ENCODE measurements at places on chromosomes 2 and 18.

GRCh38 chr2:88136817-88137216, 9.0 kb upstream of the FABP1 start:
- DNase-seq, result no peak

GRCh38 chr18:70200286-70200685, 5.2 kb downstream of the RTTN start:
- no peak for DNase-seq

DNA sequence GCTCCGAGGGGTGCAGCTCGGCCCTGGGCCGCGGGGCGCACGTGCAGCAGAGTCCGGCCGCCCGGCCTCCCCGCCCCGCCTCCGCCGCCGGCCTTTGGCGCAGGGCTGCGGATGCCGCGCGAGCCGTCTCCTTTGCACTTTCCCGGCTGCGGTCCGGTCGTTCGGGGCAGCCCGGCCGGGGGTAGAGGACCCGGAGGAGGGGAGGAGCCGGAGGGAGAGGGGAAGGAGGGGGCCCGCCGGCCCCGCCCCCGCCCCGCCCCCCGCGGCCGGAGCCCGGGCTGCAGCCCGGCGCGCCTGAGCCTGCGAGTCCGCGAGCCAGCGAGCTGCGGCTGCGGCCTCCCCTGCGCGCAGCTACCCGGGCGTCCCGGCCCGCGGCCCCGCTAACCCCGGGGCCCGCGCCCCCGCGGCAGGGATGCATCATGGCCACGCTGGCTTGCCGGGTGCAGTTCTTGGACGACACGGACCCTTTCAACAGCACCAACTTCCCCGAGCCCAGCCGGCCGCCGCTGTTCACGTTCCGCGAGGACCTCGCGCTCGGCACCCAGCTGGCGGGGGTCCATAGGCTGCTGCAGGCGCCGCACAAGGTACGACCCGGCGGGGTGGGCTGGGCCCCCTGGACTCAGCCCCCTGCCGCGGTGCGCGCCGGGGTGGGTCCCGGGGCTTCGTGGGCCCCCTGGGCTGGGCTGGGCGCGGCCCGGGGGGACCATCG, at the start of gene FHOD3:
FHOD3 (plus strand) TSS at position 297 of the 709 bp plus-strand sequence; CDS start at position 420, 123 bp downstream.
- peak; percentile 62 for DNase-seq

DNA sequence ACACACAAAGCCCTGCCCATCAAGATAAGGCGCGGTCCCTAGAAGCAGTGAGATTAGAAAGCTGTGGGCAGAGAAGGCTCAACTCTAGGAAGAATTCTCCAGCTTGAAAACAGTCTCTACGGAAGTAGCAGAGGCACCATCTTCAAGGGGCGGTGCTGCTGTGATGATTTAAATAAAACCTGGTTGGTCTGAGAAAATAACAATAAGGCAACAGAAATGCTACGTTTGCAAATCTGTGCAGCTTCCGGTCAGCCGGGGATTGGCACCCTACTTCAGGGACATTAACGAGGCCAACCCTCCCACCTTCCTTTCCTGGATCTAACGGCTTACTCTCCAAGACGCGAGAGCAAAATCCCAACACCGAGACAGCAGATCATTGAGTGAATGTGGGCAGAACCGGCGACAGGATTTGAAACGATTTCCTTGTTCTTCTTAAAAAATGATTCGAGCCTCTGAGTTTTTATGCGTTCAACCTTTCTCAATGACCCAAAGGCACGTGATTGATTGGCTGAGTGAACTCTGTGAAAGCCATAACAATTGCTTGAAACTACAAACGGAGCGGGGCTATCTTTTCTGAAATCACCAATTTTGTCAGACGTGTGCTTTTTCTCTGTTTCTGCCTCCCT, 93.7 kb upstream of the ZNF516 start:
- DNase-seq, result peak; percentile 41

GRCh38 chr2:236915726-236916125, 170.0 kb upstream of the COPS8 start:
- DNase-seq, result no peak

DNA sequence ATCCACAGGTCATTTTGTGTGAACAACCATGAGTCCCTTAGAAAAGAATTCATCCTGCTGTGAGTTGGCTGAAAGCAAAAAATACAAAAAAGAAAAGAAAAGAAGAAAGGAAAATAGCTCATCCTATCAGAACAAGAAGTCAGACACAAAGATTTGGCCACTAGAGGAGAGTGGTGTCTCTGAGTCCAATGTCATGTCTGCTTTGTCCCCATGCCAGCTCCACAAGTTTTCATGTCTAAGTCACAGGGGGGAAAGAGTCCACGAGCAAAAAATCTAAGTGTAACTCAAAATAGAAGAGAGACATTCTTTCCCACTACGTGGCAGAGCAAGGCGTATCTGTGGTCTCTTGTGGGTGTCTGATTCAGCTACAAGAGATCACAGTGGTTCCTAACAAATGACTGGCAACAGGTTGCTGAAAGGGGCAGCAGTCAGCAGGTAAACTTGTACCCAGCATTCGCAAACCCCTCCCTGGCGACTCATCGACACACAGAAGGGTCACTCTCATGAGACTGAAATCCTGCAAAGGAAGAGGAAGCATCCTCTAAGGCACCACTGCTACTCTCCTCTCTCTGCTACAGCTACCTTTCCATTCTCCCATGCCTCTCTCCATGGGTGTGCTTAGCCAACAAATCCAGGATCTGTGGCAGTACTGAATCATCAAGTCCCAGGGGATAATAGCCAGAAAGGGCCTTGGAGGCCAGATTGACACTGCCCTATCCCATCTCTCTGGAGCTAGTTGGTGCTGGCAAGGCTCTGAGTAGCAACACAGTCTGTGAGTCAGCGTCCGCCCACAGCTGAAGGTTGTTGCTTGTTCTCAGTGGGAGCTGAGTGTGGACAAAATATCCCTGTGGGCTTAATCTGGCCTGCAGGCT, 123.0 kb upstream of the SLC39A10 start:
- peak; percentile 65 for DNase-seq

DNA sequence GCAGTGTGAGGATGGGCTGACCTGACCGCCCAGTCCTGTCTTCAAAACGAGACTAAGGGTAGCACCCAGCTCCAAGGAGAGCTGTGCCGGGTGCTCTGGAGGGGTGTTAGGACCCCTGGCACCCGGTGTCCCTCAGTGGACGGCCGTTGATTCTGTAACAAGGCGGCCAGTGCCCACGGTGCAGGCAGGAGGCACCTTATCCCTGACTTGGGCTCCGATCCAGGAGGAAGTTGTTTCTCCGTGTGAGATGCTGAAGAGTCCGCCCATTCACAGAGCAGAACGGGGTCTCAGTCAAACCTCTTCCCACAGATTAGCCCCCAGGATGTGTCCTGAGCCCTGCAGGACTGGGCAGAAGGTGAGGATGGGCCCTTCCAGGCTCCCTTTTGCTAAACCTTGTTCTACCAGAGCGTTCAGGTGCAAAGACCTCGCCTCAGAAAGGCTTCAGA, 123.0 kb downstream of the NFATC1 start:
- no peak for DNase-seq

GRCh38 chr2:232903989-232904388, 33.9 kb downstream of the SNORC start:
- no peak for DNase-seq

DNA sequence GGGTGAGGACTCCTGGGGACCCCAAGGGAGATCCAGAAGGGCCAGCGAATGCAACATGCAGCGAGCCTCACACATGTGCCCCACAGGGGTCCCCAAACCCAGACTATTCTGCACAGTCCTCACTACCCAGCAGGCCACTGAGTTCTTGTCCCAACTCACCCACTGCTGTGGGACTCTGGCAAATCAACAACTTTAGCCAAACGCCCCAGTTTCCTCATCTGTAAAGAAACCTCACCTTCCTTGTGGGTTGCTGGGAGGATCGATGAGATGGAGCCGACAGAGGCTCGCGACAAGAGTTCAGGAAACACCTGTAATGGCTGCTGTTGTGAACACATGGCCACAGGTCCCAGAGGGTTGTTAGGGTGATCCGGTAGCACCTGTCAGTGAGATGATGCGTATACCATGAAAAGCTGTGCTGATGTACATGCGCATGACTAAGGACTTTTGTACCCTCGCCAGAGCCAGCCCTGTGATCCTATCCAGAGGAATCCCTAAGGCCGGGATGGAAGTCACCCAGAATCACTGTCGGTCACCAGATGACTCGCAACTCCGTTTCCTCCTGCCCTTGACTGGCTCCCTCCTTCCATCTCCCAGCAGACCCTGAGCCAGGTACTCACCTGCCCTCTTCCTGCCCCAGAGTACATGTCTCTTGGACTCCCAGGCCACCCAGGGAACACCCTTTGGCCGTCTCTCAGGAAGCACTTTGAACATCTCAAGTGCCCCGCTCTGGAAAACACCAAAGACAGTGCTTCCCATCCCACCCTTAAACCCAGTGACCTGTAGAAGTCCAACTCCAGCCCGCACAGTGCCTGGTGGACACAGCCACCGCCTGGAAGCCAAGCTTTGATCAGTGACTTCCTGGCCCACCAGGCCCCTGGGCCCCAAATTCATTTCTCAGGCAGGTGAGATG, 103.3 kb upstream of the ID2 start:
- no peak for DNase-seq

- no peak for DNase-seq
These were observed 8.4 kb downstream of the POMC start for GRCh38 chr2:25159949-25160348.

- peak; percentile 54 for DNase-seq
These were observed 808.1 kb downstream of the DCC start for GRCh38 chr18:53148123-53148522.

- no peak for DNase-seq
These were observed 42.0 kb downstream of the ITGA4 start for GRCh38 chr2:181499231-181499630.

DNA sequence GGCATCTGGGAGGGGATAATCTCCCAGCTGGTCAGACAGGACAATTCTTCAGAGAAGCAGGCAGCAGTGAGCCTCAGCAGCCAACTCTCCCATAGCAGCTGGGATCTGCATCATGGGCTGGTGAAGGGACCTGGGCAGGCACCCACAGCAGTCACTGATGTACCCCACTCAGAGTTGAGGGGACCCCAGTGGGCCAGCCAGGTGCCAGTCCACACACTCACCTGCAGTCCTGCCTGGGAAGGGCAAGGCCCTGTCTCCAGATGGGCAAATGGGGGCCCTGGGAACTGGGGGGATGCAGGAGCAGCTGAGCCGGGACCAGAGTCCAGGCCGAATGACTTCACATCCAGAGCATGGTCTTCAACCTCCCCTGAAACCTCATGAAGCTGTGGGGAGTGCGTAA, 170.4 kb downstream of the ZFP36L2 start:
- DNase-seq, result no peak

GRCh38 chr2:172924097-172924660, 151.5 kb upstream of the MAP3K20 start:
- DNase-seq, result no peak

DNA sequence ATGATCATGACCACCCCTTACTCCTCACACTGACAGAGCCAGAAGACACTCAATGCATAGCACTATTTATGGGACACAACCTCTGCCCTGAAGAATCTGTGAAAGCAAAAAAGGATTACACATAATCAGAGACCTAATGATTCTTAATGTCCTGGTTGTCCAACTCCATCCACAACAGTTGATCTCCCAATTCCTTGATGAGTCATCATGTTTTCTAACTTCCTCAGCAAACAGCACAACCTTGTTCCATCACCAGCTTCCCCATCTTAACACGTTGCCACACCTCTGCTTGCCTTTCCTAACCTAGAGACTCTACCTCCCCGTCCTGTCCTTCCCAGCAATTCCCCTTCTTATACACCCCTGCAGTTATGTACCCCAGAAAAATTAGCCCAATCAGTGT, 13.2 kb upstream of the MARCHF4 start:
- no peak for DNase-seq

GRCh38 chr18:50806208-50806616, 13.6 kb downstream of the MRO start:
- no peak for DNase-seq

Measured in spinal cord (tissue), 10 donors.